ENCODE measurements at places on chromosomes 6 and 20. TPM values are rescaled to one million over a fixed set of nuclear protein-coding genes. Genes with fewer than 3 reads are reported as not detected.

PAK1IP1 gene
- 9.5 TPM for total RNA-seq

E2F1 gene
- 3.9 TPM for total RNA-seq

CRYBG1 gene
- total RNA-seq, result 27.9 TPM

DNA sequence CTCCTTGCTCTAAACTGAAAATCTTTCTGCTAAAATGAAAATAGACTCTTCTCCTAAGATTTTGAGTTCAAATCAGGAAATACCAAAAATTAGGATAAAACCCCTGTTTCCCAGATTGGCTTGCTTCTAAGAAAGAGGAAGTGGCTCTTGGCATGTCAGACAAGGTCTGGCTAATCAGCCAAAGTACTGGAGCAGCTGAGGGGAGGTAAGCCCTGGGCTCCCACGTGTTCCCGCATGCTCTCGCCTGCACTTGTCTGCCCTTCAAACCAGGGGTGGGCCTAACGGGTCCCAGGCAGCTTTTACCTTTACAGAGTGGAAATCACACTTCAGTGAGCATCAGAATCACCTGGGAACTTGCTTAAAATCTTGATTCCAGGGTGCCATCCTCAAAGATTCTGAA lies 43.2 kb upstream of the GABRR1 start:
- no peak for DNase-seq
- H3K4me3 ChIP-seq, result no peak overlapping the region
- H3K36me3 ChIP-seq, result no peaks in the 10 kb centered on the region
- no peak overlapping the region for H3K27ac ChIP-seq
- no peaks in the 10 kb centered on the region for H3K27me3 ChIP-seq
- H3K4me1 ChIP-seq, result no peaks in the 10 kb centered on the region

DNA sequence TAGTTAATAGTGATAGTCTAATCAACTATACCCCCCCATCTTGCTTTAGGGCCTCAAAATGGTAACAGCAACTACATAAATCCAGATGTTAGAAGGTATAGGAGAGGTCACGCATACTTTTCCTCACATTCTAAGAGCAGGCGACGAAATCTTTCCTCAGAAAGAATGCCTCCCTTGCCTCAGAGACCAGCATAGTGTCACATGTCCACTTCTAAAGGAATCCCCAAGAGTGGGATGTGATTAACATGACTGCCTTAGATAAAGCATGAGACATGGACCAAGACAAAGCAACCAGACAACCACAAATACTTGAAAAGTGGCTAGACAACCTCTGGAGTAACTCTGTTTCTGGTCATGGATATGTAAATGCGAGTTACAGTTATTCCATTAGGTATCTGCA lies 710.7 kb downstream of the EYS start:
- no peak overlapping the region for H3K27ac ChIP-seq
- DNase-seq, result no peak
- H3K27me3 ChIP-seq, result no peaks in the 10 kb centered on the region
- no peaks in the 10 kb centered on the region for H3K36me3 ChIP-seq

GRCh38 chr6:2799936-2800527 lies 34.8 kb downstream of the WRNIP1 start:
- DNase-seq, result no peak
- H3K36me3 ChIP-seq, result no peaks in the 10 kb centered on the region
- no peak overlapping the region for H3K27ac ChIP-seq
- H3K4me3 ChIP-seq, result no peak overlapping the region
- peaks cover 28% of the 10 kb centered on the region for H3K4me1 ChIP-seq

GRCh38 chr6:32082478-32082877 lies 26.7 kb downstream of the TNXB start:
- H3K4me1 ChIP-seq, result peaks cover 28% of the 10 kb centered on the region
- no peak overlapping the region for H3K4me3 ChIP-seq
- H3K27ac ChIP-seq, result peak overlapping the region; percentile 56
- no peak for DNase-seq

- no peak for DNase-seq
- H3K4me3 ChIP-seq, result no peak overlapping the region
- no peaks in the 10 kb centered on the region for H3K27me3 ChIP-seq
- peaks cover 5% of the 10 kb centered on the region for H3K4me1 ChIP-seq
Observed at GRCh38 chr6:39553860-39554802, 171.1 kb downstream of the KIF6 start.

- peak; percentile 87 for DNase-seq
- peak overlapping the region; percentile 69 for H3K4me3 ChIP-seq
- H3K27ac ChIP-seq, result no peak overlapping the region
Observed at GRCh38 chr20:1776681-1777475, 118.3 kb upstream of the SIRPA start.

GRCh38 chr6:121584586-121585369 lies 149.3 kb downstream of the GJA1 start:
- peaks cover 4% of the 10 kb centered on the region for H3K4me1 ChIP-seq
- DNase-seq, result no peak
- no peak overlapping the region for H3K27ac ChIP-seq
- no peaks in the 10 kb centered on the region for H3K36me3 ChIP-seq
- no peaks in the 10 kb centered on the region for H3K27me3 ChIP-seq
